ENCODE measurements at places on chromosomes 12 and 14.

- DNase-seq, result no peak
Observed at GRCh38 chr14:96635850-96636249, 133.7 kb downstream of the PAPOLA start.

DNA sequence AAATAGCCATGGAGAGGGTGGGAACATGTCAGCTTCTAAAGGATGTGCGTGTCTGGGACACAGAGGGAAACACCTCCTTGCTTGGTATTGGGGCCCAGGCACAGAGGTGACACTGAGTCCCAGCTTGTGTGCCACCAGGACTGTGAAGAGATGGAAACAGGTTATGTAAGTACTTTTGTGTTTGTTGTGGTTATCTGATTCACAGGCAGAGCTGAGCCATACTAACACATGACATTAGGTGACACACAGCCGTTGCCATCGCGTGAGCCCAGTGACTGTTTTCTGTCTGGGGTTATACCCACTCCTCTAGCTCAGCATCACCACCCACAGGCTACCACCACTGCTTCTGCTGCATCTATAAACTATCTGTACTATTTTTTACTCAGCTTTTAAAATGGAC, 12.1 kb upstream of the FLVCR2 start:
- DNase-seq, result peak; percentile 81

DNA sequence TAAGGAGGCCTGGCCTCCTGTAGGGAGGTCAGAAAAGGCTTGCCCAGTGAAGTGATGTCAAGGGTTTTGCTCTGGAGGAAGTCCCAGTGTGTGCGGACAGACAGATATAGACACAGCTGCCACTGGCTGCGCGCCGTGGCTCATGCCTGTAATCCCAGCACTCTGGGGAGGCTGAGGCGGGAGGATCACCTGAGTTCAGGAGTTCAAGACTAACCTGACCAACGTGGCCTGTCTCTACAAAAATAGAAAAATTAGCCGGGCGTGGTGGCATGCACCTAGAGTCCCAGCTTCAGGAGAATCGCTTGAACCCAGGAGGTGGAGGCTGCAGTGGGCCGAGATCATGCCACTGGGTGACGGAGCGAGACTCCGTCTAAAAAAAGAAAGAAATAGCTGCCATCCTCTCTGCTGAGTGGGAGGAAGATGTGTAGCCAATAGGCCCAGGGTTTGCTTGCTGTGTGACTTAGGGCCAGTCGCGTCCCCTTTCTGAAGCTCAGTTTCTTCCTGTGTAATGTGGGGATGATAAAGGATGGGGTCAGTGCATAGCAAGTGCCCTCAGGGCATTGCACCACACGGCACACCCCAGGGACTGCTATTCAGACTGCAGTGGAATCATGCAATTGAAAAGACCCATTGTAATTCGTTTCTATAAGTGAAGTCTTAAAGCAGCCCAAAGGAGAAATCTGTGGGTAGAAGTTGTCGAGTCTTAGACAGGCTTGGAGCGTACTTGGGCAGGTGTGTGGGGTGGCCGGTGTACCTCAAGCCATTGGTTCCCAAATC, 18.7 kb upstream of the MLEC start:
- no peak for DNase-seq

DNA sequence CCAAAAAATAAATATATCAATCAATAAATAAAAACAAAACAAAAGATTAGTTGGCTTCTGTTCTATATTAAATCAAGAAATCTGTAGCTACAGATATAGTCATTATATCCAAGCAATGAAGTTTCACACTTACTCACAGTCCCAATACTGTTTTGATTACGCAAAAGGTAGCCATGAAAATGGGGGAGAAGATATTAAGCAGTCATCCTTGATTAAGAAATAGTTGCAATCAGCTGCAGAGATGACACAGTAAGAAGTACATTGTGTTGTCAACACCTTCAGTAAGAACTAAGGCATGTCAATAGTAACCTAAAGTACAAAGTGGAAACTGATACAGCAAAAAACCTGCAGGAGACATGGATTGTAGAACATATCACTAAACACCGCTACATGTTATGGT, 11.0 kb upstream of the RHOJ start:
- no peak for DNase-seq

GRCh38 chr12:98503592-98504367, 11.6 kb upstream of the TMPO start:
- peak; percentile 95 for DNase-seq

DNA sequence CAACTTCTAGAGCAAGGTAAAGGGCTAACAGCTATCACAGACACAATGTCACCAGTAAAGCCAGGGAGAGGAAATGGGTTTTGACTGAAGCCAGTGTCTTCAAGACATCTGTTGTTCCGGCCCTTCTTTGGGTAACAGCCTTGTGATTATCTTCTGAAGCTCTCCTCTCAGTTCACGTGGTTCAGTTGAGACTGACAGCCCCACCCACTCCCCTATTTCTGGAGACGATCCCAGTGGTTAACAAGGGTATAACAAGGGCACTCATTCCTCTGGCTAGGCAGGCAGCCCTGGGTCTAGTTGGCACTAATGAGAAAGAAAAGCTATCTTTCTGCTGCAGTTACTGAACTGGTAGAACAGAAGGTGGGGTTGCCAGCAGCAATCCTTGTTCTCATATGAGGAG, 6.9 kb downstream of the GNPTAB start:
- peak; percentile 84 for DNase-seq

- no peak for DNase-seq
Observed at GRCh38 chr14:86782092-86782580, 1210.8 kb downstream of the GALC start.

DNA sequence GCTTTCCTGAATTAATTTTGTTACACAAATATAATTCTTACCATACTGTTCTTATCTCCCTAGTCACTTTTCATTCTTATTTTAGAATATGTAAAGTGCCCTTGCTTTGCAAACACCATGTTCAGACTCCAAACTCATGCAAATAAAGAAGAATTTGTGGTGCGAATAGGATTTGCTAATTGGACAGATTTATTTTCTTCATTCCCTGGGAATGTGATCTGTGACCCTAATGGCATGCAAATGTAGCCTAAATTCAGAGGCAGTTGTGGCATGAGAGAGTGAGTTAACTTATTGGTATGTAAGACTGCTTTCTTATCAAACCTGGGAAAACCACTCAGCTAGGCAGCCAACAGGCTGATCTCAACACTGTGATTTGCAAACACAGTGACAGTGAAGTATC, 10.0 kb downstream of the CAPZA3 start:
- DNase-seq, result no peak

GRCh38 chr12:80188576-80188975, 89.2 kb downstream of the OTOGL start:
- DNase-seq, result no peak

DNA sequence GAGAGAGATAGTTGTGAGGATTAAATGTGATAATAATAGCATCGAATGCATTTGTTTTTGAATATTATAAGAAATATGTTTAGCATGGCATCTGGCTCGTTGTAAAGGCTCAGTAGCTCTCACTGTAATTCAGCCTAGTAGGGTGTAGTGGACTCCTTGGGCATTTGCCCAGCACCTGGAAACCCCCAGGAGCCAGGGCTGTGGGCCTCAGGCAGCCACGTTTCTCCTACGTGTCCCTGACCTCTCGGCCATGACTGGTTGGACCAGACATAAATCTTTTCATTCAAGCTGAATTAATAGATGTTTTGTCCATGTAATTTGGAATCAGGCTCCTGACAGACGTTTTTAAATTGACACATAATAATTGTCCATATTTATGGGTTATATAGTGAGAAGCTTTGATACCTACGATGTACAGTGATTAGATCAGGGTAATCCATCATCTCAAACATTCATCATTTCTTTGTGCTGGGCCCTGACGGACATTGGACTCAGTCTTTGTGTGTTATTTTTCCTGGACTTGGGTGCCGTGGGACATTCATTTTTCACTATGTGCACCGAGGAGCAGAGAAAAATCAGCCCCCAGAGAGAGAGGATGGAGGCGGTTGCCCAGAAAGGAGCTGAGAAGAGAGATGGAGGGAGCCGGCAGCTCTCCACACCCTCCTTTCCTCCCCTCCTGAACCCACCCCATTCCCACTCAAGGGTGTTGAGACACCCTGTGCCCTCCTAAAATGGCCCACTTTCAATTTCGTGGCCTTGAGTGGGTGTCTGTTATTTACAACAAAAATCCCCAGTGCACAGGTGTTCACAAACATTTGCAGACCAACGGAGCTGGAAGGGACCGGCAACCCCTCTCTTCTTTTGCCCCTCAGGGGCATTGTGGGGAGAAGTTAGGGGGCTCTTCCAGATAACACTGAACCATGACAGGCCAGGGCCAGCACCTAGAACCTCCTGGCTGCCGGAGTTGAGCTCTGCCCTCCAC, 296.4 kb downstream of the DPF3 start:
- DNase-seq, result no peak

GRCh38 chr14:86541972-86542371, 1012.0 kb downstream of the FLRT2 start:
- DNase-seq, result no peak

All from activated naive CD4-positive, alpha-beta T cell treated with anti-CD3 and anti-CD28 coated beads, Interleukin-2, amount 10 ng/mL, durations not matched to agents 7 days and 5 days (primary cell).